ENCODE measurements at places on chromosomes 12 and 14.

- DNase-seq: no peak
Measured at GRCh38 chr12:77774761-77775160, 55.9 kb upstream of the NAV3 start.

- no peak for DNase-seq
Measured at GRCh38 chr12:60324746-60325145, 728.9 kb downstream of the SLC16A7 start.

- no peak for DNase-seq
Measured at GRCh38 chr12:26340649-26341048, 145.3 kb downstream of the SSPN start.

- no peak for DNase-seq
Measured at GRCh38 chr12:85823436-85824180, 12.6 kb downstream of the RASSF9 start.

- DNase-seq: no peak
Measured at GRCh38 chr14:57845802-57846531, 19.9 kb downstream of the SLC35F4 start.

- DNase-seq: no peak
Measured at GRCh38 chr14:88233915-88234314, 89.2 kb downstream of the KCNK10 start.

DNA sequence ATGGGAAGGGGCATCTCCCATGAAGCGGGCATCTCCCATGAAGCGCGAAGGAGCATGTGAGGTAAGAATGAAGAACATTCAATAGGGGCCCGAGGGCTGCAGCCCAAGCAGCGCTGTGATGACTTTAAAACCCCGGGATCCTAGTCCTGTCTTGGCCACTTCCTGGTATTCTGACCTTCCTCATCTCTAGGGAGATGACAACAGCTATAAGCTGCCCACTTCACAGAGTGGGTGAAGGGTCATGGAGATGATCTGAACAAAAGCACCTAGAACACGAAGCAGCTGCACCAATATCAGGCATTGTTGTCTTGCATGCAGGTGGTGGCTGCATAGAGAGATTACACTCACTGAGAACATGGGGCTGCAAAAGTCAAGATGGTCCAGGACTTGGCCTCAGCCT is 64.5 kb downstream of the SPTB start:
- DNase-seq: no peak

- DNase-seq: no peak
Measured at GRCh38 chr14:34449819-34450541, 12.1 kb downstream of the SPTSSA start.

DNA sequence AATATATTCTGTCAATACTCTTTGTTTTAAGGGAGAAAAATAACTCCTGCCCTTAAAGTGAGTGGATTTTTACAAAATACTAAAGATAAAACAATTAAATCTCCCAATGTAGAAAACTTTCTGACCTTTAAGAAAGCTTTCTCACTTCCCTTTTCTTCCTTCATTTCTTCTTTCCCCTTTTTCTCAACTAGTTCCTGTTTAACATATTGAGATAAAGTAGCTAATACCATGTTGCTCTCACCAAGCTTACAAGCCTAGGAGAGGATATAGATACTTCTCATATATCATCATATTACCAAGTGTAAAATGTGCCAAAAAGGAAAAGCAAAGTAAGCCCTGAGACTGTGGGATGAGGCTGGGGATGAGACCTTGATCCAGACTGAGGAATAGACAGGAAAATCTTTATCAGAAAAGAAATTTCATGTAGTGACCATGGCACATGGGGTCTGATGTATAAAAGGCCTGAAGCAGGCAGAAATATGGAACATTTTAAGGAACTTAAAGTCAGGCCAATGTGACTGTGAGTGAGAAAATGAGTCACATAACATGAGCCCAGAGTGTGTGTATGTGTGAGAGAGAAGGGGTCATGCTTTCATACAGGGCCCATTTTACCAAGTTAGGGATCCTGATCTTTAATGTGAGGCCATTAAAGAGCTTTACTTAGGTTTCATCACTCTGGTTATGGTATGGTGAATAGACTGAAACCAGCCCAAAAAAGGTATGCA is 1.6 kb upstream of the RPL10L start:
- DNase-seq: no peak

DNA sequence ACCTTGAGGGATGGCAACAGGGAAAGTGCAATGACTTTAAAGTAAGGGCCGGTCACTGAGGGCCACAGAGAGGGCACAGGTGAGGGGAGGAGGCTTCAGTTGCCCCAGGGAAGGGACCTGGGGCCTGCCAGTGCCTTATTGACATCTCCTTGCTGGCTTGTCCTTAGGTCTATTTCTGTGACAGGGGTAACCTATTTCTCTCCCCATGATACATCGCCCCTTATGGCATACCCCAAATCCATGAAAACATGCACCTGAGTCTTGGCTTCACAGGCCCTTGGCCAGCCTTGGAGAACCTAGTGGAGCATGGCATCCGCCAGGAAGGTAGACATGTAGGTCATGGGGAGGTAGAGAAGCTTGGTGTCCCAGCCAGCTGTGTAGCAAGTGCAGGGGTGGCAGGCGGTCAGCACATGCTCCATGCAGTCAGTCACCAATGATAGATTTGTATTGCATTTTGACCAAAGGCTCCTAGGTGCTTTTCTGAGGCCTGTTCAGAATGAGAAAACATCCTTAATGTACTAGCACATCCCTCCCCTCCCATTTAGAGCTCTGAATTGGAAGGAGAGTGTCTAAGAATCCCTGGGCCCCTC is 23.6 kb upstream of the RDH16 start:
- no peak for DNase-seq

DNA sequence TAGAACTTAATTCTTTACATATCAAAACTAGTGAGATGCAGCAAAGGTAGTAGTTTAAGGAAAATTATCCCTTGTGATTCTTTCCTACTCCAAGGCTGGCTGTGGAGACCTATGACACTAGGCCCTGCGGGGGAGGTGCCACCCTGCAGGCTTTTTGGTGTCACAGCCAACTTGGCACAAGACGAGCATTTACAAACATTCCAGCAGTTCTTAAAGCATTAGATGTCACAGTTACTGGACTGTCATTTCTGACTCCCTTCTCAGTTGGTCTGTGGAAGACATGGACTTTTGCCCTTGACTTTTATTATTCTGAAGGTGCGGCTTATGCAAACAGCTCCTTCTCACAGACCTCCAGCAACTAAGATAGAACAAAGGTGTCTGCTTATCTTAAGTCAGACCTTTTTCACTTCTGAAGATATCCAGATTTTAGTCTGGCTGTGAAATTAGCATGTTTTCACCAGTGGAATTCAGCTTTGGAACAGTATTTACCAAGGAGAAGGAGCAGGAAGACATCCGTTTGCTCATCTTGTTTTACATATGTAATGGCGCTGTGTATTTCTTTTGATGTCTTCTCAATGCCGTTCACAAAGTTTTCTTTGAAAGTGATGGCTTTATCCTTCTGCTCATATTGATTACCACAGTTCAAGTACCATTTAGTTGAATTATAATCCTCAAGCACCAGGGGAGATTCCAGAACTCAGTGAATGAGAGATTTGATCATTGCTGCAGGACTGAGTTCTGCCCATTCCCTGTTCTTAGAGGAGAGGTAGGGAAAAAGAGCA is 17.9 kb downstream of the SRGAP1 start:
- no peak for DNase-seq

DNA sequence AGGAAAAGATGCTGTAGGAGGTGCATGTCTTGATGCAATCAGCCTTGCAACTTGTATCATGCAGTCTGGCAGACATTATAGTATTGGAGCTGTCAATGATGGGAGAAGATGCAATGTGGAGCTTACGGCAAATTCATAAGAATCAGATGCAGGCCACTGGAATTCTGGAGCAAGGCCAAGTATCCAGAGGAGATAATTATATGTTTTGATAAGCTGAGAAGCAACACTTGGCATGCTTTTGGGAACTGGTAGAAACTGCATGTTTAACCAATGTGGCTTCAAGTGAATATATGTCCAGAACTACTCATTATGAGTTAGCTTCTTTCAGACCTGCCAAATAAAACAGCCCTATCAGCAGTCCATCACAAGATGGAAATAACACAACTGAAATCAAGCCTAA is 249.1 kb upstream of the PPFIA2 start:
- DNase-seq: no peak

GRCh38 chr12:103858953-103859601 is 18.0 kb upstream of the NT5DC3 start:
- DNase-seq: no peak

- DNase-seq: no peak
Measured at GRCh38 chr12:92421701-92422100, 276.1 kb upstream of the BTG1 start.

- DNase-seq: no peak
Measured at GRCh38 chr12:127790376-127790775, 476.6 kb upstream of the TMEM132C start.

DNA sequence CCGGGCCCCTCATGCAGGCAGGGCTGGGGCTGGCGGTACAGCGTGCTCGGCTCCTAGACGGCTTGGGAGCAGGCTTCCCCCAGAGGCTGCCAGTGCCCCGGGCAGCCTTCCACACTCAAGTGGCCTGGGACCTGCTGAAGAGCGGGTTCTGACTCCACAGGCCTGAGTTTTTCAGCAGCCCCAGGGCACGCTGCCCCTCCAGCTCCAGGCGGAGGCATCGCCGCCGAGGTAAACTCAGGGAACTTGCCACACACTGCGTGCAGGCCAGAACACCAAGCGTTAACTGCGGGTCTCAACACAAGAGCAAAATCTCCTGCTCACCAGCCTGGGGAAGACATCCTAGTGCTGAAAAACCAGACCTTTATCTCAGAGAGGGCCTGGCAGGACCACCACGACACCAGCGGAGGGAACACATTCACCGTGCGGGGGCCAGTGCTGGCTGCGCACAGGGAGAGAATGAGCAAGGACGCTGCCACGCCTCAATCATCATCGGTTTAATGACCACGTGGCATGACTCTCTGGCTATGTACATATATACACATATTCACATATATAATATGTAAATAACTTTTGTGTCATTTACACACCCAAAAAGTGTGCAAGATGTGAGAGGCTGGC is 21.3 kb downstream of the PSMC1 start:
- no peak for DNase-seq

DNA sequence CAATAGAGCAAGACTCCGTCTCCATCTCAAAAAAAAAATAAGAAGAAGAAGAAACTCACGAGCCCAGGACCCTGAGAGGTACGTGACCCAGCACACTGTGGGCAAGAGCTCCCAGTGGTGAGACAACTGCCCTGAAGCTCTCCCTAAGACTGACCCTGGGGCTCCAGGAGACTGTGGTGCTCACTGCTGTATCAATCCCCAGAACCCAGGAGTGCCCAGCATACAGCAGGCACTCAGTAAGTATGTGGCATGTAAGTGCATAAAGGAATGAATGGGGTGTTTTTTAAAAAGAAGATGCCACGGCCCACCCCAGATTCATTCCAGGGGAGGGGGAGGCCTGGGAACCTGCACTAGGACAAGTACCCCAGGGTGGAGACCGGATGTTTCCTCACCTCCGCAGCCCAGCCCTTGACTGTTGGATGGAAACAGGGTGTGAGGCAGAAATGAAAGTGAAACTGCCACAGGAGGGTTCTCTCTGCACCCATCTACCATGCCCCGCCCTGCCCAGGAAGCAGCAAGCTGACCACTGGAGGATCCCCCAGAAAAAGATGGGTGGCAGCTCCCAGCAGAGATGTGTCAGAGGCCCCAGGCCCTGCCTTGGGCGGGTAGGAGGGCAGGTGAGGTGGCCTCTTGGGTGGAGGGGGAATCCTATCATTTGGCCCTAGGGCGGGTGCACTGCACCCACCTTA is 12.2 kb downstream of the ITPK1 start:
- peak; percentile 47 for DNase-seq

DNA sequence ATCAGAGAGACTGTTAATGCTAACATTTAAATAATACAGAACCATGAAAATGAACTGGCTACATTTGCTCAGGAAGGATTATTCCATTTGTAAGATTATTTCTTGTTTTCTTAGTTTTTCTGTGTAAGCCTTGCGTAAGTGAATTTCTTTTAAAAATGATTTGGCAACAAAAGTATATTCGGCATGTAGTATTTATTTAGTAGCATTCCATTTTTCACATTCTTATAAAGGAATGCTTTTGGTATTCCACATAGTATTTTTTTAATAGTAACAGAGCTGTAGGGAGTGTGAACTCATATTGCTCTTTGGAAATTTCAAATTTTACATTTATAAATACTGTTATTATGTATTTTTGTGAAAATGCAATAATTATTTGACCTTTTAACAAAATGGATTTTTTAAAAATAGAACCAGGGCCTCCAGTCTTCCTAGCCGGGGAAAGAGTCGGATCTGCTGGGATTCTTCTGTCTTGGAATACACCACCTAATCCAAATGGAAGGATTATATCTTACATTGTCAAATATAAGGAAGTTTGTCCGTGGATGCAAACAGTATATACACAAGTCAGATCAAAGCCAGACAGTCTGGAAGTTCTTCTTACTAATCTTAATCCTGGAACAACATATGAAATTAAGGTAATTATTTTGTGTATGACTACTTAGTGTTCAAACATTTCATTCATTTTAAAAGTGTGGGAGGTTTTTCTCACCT is 1.2 kb downstream of the PTPRQ start:
- no peak for DNase-seq

GRCh38 chr12:7716381-7716780 is 5.1 kb downstream of the DPPA3 start:
- no peak for DNase-seq

GRCh38 chr14:100615736-100616695 is 28.8 kb upstream of the BEGAIN start:
- no peak for DNase-seq

- DNase-seq: no peak
Measured at GRCh38 chr12:124327362-124328043, 32.6 kb downstream of the RFLNA start.

DNA sequence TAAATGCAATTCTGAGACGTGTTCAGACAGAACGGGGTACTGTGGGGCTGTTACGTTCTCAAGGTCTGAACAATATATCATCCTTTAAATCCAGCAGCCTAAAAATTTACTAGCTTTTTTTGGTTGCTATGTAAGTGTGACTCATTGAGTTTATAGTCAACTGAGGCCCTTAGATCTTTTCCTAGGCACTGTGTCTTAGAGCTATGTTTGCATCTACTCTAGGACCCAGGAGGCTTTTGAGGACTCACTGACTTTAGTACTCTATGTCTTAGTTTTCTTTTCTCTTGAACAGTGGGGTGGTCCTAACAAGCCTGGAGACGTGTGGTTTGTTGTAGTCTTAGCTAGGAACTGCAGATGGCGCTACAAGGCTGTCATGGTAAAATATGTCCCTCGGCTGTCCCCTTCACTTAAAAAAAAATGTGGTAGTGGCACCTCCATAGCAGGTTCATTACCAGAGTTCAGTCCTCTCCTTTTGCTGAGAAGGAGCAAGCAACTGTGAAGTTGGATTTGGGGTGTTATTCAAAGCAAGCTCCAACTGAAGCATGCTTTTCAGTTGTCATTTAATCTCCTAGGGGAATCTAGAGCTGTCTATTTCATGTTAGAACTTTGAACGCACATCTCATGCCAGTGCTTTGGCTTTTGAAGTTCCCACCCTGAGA is 8.7 kb upstream of the SPATS2 start:
- peak; percentile 30 for DNase-seq

GRCh38 chr14:81312289-81312876 is 87.7 kb downstream of the STON2 start:
- DNase-seq: no peak

- no peak for DNase-seq
Measured at GRCh38 chr12:120862664-120863063, 41.5 kb downstream of the SPPL3 start.

Data from activated CD4-positive, alpha-beta T cell treated with anti-CD3 and anti-CD28 coated beads, Interleukin-2, amount 50 U/mL, for 4 hours (primary cell).